ENCODE measurements at places on chromosomes 12 and 14. TPM values are rescaled to one million over a fixed set of nuclear protein-coding genes. Genes with fewer than 3 reads are reported as not detected.

GRCh38 chr14:84809158-84809557 is 720.8 kb upstream of the FLRT2 start:
- peaks cover 2% of the 10 kb centered on the region for H3K4me1 ChIP-seq
- H3K27ac ChIP-seq = no peak overlapping the region
- no peaks in the 10 kb centered on the region for H3K27me3 ChIP-seq
- H3K4me3 ChIP-seq = no peak overlapping the region
- DNase-seq = no peak

DNA sequence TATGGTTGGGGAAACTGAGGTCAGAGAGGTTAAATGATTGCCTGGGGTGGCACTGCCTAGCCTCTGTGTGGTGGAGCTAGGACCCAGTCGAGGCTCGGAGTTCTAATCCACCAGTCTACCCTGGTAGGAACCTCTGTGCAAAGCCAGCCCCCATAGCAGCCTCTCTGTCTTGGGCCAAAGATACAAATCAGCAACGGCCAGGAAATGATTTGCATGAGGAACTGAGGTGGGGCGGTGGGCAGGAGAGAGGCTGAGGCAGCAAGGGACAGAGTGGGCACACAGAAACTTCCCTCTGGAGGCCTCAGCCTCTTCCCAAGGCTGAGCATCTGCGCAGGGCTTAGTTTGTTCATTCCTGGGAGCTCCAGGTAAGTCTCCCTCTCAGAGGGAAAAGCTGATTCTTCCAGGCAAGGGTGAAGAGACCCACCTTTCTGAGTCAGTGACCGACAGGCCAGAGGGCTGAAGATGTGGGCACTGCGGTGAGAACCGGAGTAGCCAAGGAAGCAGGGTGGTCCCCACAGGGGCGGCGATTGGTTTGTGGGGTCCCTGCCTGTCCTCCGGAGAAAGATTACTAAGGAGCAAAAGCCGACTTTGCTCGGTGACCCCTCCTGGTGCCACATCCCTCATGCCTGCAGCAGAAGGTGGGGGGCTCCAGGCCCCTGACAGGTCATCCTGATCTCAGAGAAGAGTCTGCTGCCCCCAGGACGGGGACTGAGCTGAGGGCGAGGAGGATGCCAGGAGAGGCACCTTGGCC is 134.6 kb downstream of the CACNA1C start:
- H3K27ac ChIP-seq = no peak overlapping the region
- H3K27me3 ChIP-seq = no peaks in the 10 kb centered on the region
- no peak for DNase-seq
- H3K36me3 ChIP-seq = peaks cover 18% of the 10 kb centered on the region

- no peak overlapping the region for H3K4me3 ChIP-seq
- DNase-seq = no peak
- H3K4me1 ChIP-seq = peaks cover 9% of the 10 kb centered on the region
- H3K36me3 ChIP-seq = no peaks in the 10 kb centered on the region
- H3K27me3 ChIP-seq = no peaks in the 10 kb centered on the region
Measured at GRCh38 chr14:85250414-85251189, 279.3 kb upstream of the FLRT2 start.

DNA sequence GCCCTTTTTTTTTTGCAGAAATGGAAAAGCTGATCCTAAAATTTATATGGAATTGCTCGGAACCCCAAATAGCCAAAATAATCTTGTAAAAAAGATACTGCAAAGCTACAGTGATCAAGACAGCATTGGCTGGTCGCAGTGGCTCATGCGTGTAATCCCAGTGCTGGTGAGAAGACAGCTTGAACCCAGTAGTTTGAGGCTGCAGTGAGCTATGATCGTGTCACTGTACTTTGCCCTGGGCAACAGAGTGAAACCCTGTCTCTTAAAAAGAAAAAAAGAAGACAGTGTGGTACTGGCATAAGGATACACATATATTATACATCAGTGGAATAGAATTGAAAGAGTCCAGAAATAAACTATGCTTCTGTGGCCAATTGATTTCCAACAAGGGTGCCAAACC is 5.4 kb downstream of the ITGB7 start:
- H3K27me3 ChIP-seq = peaks cover 4% of the 10 kb centered on the region
- H3K36me3 ChIP-seq = no peaks in the 10 kb centered on the region
- no peak overlapping the region for H3K27ac ChIP-seq

DNA sequence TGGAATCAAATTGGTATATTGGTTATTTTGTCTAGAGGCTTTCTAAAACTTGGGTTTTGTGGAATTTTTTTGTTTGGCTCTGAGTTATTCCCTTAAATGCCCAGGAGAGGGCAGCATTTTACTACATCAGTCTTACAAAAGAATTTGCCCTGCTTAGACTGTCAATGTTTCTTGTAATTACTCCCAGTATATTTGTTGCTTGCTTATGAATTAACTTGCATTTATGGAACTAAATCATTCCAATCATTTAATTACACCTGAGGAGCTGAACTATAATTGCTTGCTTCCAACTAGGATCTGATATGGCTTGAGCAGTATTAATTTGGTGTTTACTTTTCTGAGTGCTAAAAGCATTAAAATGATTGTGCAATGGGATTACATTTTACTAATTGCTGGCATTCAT is 48.7 kb downstream of the MIPOL1 start:
- no peak for DNase-seq
- no peaks in the 10 kb centered on the region for H3K36me3 ChIP-seq
- no peak overlapping the region for H3K4me3 ChIP-seq

TAS2R9 gene
- total RNA-seq = not detected

Data from osteocyte (in vitro differentiated cells).